Smooth muscle cell of the coronary artery (primary cell): ENCODE measurements at places on chromosomes 5 and 9. TPM values are rescaled to one million over a fixed set of nuclear protein-coding genes. Genes with fewer than 3 reads are reported as not detected.

The PANK3 gene
- 16.7 and 31.6 TPM in 2 replicates for total RNA-seq

The SPINK1 gene
- 0.68 TPM in 1 of 2 replicates, not detected in the other for total RNA-seq

The PDE6A gene
- total RNA-seq: under 0.01 TPM in 1 of 2 replicates, not detected in the other

The TPM2 gene
- 835 and 1,197 TPM in 2 replicates for total RNA-seq

The NFIB gene
- 24.0 and 42.1 TPM in 2 replicates for total RNA-seq

The MZB1 gene
- not detected in 2 replicates for total RNA-seq

The GKAP1 gene
- total RNA-seq: 0.23 and 0.35 TPM in 2 replicates

The CXXC5 gene
- total RNA-seq: 45.1 and 75.6 TPM in 2 replicates

The LMX1B gene
- total RNA-seq: not detected in 2 replicates

The IRF1 gene
- total RNA-seq: 9.2 and 15.6 TPM in 2 replicates

The RBM27 gene
- 17.8 and 31.5 TPM in 2 replicates for total RNA-seq

The CCIN gene
- 2.2 and 5.2 TPM in 2 replicates for total RNA-seq

The OXCT1 gene
- 44.1 and 48.9 TPM in 2 replicates for total RNA-seq
